MV-4-11 (cell line): ENCODE measurements at places on chromosomes 3 and 15.

- DNase-seq, result no peak
These were observed 233.4 kb downstream of the ADAMTS17 start for GRCh38 chr15:100108346-100108745.

- no peak for DNase-seq
These were observed 26.2 kb upstream of the LRTM1 start for GRCh38 chr3:54954022-54954421.

DNA sequence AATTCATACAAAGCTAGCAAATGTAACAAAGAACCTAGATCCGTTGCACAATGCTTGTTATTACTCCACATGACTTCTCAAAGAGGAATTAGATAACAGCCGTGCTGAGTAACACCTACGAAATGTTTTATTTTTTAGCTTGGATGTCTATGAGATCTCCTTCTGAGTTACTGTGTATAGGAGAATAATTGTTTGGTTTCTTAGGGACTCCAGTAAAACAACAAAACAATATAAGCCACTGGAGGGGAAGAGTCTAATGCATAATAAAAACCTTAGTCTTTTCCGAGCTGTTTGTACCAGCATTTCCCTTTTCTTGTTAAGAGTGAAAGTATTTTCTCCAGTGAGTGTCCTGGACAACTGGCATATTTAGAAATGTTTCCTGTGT, 15.6 kb downstream of the SNAP23 start:
- peak; percentile 64 for DNase-seq

GRCh38 chr3:43363621-43364266, 77.4 kb downstream of the SNRK start:
- no peak for DNase-seq

DNA sequence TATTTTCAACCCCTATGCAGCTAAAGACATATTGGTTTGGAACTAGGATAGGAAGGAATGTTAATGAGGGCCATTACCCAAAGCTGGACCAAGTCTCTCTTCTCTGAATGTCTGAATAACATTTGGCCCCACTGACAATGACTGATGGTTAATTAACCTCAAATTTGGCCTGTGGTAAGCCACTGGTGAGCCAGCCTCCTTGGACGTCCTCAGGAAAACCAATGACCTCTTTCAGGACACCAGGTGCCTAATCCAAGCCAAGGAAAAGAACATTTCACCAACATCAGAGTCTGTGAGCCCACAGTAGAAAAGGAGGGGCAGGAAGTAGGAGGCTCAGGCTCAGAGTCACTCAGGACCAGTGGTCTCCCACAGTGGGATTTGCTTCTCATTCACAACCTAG, 56.4 kb upstream of the ETV5 start:
- DNase-seq, result peak; percentile 48

- DNase-seq, result no peak
These were observed 50.3 kb downstream of the SHQ1 start for GRCh38 chr3:72797773-72798543.

- peak; percentile 20 for DNase-seq
These were observed 28.2 kb downstream of the NEK4 start for GRCh38 chr3:52742418-52743041.

GRCh38 chr15:72319360-72319984, 485 bp downstream of the CELF6 start:
- no peak for DNase-seq

DNA sequence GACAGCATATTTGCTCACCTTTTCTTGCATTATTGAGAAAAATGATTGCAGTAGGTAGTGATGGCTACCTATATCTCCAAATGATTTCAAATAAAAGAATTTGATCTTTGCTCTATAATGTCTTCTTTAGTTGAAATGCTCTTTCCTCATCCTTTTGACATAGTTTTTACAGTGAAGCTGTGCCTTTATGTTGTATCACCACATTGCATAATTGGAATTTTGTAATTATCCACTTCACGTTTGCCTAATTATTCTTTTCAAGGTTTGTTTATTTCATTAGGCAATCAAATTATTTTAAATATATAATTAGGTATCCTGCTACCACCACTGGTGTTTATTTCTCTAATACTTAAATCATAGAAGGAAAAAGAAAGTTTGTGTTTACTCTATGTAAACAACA, 21.3 kb upstream of the P2RY13 start:
- DNase-seq, result no peak

DNA sequence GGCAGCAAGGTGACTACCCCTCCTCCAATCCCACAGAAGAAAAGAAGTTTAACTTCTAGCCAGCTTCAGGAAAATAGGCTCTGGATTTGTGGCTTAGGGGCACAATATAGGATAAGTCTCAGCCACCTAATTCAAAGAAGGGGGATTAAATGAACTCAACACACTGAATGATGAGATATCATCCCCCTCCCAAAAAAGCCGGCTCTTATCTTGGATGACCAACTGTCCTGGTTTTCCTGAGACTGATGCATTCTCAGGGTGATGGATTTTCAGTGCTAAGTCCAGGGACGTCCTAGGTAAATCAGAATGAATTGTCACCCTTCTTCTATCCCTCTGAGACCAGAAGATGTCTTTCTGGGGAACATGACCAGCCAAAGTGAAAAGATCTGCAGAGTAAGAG, 487.0 kb upstream of the PROK2 start:
- DNase-seq, result no peak

GRCh38 chr15:40290918-40291574, 8.2 kb upstream of the ANKRD63 start:
- no peak for DNase-seq

DNA sequence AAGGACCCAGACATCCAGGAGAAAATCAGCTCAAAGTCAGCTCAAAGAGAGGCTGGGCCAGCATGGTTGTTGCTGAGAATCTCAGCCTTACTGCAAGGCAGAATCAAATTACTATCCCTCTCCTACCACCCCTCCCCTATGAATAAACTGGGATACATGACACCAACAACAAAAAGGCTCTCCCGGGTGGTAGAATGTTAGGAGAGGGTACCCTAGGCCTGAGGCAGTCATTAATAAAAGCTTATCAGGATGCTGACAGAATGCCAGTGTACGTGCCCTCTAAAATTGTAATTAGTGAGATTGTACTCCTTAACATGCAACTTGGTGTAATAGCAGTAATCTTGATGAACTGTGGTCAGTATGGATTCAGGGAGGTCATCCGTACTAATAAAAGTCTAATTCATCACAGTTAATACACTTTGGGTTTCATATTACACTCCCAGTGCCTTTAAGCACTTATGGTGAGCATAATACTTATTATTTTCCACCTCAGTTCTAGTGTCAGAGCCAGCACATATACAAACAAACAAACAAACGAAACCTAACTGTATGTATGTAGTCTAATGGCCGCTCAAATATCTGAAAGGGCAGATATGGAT, 76.5 kb downstream of the B3GALNT1 start:
- no peak for DNase-seq

DNA sequence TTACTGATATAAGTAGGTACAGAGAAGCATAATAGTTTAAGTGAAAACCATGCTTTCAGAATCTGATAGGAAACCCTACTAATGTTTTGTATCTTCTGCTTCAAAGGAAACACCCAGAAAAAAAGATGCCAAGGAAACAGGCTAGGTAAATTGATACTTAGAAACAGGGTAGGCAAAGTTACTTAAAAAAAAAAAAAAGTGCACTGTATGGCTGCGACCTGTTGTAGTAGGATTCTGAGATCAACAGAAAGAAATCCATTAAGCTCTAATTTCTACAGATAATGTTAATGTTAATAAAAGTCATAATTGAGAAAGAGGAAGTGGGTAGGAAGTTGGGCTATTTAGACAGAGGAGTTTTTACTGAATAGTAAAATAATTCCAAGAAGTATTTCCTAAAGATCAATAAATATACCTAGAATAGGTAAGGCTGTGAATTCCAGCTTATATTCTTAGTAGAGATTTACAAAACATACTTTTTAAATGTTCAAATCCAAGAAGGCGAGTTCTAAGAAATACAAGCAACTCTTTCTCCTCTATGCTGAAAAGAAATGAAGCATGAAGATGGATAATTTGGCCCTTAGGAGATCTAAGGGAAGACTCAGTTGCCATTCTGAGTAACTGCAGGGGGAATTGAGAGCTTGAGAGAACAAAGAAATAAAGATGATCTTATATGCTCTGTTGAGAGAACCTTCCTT, 24.1 kb upstream of the STT3B start:
- DNase-seq, result no peak

GRCh38 chr3:42696356-42697288, 6.0 kb downstream of the HHATL start:
- DNase-seq, result no peak

DNA sequence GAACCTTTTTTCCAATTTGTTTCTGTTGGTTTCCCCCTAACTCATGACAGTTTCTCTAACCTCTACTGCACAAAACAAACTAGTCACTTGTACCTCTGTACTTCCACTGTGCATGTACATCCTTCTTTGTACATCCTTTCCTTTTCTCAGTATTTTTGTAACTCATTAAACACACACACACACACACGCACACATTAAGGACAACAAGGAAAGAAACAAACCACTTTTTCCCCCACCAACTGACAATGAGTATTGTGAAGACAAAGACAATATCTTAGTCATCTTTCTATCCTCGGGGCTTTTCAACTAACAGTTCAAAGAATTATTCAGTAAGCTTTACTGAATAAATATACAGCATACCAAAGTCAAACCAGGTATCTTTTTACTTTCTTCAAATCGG, 170.5 kb downstream of the VPS13C start:
- DNase-seq, result no peak

- no peak for DNase-seq
These were observed 21.3 kb upstream of the SCN10A start for GRCh38 chr3:38837358-38837757.

DNA sequence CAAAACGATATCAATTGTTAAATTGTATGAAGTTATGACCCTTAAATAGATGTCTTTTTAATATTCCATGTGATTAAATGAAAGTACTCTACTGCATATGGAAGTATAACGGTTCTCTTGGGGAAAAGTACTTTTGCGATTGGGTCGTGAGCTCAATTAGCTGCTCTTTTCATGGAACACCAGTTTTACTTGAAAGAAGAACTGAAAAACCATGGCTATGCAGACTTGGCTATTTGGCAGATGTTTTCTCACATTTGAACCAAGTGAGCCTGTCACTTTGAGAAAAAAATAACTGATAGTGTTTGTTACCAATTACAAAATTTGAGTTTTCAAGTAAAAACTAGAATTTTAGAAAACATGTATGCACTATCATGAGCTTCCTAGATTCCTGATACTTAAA, 5.9 kb upstream of the INAFM2 start:
- peak; percentile 59 for DNase-seq

GRCh38 chr3:61912158-61912557, 350.8 kb downstream of the PTPRG start:
- no peak for DNase-seq

DNA sequence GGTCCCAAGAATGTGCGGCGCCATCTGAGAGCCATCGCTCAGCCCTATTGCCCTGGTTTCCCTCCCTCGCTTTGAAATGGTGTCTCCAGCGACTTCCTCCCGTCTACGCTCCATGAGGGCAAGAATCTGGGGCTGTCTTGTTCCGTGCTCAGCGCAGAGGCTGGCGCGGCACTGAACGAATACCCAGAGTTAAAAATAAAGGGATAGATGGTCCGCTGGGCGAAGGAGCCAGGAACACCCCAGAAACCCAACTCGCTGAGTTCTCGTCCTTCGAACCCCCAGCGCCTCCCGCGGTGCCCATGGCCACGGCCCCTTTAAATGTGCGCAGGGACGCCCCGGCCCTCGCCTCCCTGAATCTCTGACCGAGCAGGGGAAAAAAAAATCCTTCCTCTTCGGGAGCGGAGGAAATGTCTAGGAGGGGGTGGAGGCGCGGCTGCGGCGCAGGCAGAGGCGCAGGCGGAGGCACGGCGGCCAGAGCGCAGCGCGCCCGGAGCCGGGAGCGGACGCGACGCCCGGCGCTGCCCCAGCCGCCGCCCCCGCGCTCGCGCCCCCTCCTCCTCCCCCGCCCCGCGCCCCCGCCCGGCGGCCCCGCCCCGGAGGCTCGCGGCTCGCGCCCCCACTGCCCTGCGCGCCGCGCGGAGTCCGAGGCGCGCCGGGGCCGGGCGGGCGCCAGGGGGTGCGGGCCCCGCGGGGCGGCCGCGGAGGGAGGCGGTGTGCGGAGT, 8.5 kb upstream of the FGD5 start:
- DNase-seq, result no peak

GRCh38 chr3:4447295-4447999, 19.6 kb downstream of the SUMF1 start:
- DNase-seq, result no peak

- DNase-seq, result peak; percentile 97
These were observed 83.5 kb upstream of the PLCL2 start for GRCh38 chr3:16801223-16801622.

DNA sequence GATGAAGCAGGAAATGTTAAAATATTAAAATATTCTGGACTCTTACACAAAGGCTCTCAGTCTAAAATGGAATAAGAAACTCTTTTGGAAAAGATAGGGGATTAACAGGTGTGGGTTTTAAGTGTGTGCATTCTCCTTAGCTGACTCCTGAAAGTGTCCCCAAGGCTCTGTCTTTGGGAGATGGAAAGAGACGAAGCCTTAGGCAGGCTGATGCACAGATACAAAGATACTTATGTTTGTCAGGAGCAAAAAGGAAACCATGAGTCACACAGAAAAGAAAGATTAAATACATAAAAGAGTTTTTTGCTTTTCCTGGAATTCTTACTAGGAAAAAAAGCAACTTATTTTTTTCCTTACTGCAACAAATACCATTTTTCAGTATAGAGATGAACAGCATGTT, 23.8 kb upstream of the ABI3BP start:
- no peak for DNase-seq
